Caki2 (cell line): ENCODE measurements at places on chromosomes 16 and 17.

DNA sequence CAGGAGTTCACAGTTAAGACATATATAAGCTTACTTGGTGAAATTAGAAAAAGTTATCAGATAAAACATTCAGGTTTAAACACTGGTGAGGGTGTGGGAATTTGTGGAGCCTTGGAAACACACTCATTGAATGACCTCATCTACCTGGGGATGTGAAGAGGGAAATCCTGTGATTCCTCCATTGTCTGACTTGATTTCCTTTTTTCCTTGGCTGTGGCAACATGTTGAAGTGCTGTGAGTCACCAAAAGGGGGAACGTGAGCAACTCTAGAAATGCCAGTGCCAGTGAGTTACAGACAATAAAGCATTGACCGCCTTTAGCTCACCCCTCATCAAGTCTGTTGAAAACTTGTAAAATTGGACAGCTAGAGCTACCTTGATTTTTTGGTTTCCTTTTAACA lies 1.8 kb downstream of the HMOX2 start:
- peak; percentile 61 for DNase-seq

GRCh38 chr17:49545806-49546545 lies 29.7 kb upstream of the NXPH3 start:
- no peak for DNase-seq

DNA sequence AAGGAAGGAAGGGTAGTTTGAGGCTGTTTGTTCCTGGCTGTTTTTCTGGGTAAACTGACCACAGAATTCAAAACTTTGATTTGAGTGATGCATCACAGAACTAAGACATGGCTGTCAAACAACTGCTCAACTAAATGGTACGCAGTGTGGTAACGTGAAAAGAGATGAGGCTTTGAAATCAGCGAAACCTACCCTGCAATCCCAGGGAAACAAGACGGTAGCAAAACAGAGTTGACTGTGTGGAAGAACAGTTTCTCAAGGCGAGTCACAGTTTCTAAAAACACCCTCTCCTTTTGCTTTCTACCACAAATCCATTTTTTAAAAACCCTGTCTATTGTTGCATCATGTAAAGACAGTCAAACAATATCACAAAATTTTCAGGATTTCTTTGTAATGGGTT lies 156.0 kb upstream of the MAF start:
- DNase-seq: no peak

GRCh38 chr16:80554033-80554432 lies 13.2 kb downstream of the DYNLRB2 start:
- DNase-seq: no peak

DNA sequence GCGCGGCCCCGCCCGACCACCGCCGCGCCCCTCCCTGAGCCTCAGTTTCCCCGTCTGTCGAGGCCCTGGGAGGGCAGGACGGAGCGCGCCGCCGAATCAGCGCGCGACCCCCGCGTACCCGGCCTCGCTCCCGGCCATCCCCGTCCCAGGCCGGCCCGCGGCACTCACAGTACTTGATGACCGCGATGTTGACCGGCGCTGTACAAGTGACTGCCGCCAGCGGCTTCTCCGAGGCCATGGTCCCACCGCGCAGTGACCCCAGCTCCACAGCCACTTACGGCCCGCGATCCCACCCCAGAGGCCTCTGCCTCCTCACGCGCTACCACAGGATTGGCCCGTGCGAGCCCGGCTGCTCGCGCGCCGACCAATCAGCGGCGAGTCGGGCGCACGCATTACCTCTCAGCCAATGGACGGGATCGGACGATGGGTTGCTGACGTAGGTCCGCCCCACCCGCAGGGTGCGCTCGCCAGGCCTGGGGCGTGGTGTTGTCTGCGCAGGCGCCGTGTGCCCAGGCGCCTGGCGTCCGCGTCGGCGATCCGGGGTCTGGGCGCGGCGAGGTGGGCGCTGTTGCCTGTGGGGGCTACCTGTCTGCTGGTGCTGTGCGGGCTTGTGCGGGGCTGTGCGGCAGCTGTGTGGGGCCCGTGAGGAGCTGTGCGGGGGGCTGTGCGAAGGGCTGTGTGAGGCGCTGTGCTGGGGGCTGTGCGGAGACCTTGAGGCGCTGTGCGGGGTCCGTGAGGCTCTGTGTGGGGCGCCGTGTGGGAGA lies at the start of gene MVD:
MVD (minus strand) TSS at position 249 of the 764 bp plus-strand sequence; CDS start at position 238, 11 bp downstream.
- peak; percentile 97 for DNase-seq

- DNase-seq: no peak
These were observed 360.3 kb downstream of the GRIN2A start for GRCh38 chr16:9821970-9822369.
